Hepatocyte (in vitro differentiated cells): ENCODE measurements at places on chromosomes 12 and 14. TPM values are rescaled to one million over a fixed set of nuclear protein-coding genes. Genes with fewer than 3 reads are reported as not detected.

The LRFN5 gene
- 8.7 and 8.8 TPM in 2 replicates for total RNA-seq

GRCh38 chr12:120466560-120467315 is 2.8 kb downstream of the SRSF9 start:
- peak; percentile 56 for DNase-seq

The ZDHHC22 gene
- total RNA-seq = 0.04 TPM in 1 of 2 replicates, not detected in the other

GRCh38 chr12:49296836-49297694 is 2.1 kb downstream of the PRPH start:
- peak; percentile 59 for DNase-seq

GRCh38 chr12:47870175-47870781 is 34.5 kb downstream of the VDR start:
- DNase-seq = peak; percentile 55
